CD4-positive, alpha-beta T cell treated with Interleukin-4 for 1 hour (primary cell): ENCODE measurements at places on chromosomes 5 and 9.
A peak's percentile ranks its signal among the peaks of the same experiment; 100 is the strongest.

DNA sequence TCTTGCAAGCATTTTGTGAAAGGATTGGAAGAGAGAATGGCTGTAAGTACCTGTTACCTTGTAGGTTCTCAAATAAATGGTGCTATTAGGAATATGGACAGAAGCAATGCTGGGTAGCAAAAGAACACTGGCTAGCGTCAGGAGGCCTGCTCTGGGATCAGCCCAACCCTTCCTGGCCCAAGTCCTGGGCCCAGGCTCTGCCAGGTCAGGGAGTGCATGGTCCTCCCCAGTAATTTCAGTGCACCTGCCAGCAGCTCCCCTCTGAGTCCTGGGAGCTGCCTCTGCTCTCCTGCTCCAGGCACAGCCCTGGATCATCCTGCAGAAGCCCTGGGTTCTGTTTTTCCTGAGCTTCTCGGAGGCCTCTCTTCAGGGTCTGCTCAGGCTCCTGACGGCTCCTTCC, 89.5 kb upstream of the ARAP3 start:
- DNase-seq: no peak

GRCh38 chr5:19928562-19929421, 59.2 kb downstream of the CDH18 start:
- DNase-seq: no peak

DNA sequence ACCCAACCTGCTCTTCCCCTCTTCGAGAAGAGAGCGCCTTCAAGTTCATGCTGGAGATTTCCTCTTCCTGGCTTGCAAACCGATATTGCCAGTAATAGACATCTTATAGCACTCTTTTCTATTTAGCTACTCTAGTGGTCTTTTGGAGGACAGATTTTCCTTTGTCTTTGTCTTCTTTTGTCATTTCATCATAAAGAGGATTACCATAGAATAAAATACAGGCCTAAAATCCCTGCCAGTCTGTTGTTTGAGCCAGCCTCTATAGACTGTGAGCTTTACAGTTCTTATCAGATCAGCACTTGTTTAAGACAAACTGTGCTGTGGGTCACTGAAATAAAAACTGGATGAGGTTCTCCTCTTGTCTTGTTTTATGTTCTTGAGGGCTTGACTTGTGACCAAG, 802.8 kb downstream of the NR2F1-AS1 start:
- DNase-seq: no peak

DNA sequence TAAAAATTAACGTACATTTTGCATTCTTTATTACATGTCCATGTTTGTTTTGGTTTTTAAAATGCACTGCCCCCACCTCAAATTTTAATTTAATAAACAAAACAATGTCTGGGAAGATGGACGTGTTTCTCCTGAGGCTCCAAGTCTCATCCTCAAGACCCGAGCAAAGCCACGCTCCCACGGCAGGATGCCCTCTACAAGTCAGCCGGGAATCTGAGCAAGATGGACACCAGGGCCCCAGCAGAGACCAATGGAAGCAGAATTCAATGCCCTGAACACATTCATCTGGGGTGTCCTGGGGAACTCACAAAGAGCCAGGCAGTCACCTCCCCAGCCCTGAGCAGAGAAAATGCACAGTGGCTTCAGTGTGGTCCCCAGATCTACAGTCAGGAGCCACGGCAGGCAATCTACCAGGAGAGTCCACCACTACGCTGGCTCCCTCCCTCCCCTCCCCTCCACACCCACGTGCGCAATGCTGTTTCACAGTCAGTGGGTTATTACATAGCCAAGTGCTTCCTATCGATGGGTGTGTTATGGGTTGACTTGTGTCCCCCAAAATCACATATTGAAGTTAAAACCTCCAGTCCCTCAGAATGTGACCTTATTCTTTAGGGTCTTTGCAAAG, 129.8 kb downstream of the ROR2 start:
- DNase-seq: no peak

DNA sequence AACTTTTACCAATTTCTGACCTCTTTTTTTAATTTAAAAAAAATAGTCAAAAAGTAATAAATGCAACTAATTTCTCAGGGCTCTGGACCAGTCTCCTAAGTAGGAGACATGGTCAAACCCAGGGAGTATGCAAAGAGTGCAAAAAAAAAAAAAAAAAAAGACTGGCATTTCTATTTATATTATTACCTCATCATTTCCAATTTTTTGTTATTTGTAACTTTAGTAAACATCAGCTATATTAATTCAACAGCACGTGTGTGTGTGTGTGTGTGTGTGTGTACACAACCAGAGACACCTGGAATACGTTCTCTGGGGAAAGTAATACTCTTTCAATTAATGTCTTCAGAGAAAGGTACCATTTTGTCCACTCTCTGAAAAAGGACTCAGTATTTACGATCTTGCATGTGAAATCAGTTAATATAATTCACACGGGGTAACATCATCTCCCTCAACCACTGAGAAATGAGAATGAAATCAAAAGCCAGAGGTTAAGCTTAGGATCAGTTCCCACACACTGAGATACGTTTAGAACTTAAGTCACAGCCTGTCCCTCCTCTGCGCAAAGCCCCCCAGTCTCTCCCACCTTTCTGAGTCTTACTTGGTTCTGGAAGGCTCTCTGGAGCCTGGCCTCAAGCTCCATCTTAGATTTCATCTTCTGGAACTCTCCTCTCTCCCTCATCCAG, 21.9 kb downstream of the ZNF608 start:
- DNase-seq: no peak

GRCh38 chr9:36276781-36277181, 18.5 kb upstream of the GNE start:
- DNase-seq: no peak

GRCh38 chr9:113567361-113568080, 104.0 kb downstream of the RGS3 start:
- DNase-seq: no peak

DNA sequence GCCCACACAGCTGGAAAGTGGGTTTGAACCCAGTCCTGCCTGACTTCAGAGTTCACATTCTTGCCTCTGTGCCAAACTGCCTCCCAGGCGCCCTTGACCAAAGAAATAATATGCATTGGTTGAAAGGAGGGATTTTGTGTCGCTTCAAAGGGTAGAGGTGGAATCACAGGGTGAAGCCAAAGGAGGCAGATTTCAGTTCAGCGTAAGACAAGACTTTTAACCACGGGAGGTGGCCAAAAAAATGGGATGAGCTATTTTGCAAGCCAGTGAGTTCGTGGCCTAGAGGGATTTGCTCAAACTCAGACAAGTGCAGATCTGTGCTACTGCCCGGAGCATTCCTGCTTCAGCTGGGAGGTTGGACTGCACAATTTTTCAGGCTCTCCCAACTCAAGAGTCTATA, 57.6 kb upstream of the RANBP3L start:
- no peak for DNase-seq

DNA sequence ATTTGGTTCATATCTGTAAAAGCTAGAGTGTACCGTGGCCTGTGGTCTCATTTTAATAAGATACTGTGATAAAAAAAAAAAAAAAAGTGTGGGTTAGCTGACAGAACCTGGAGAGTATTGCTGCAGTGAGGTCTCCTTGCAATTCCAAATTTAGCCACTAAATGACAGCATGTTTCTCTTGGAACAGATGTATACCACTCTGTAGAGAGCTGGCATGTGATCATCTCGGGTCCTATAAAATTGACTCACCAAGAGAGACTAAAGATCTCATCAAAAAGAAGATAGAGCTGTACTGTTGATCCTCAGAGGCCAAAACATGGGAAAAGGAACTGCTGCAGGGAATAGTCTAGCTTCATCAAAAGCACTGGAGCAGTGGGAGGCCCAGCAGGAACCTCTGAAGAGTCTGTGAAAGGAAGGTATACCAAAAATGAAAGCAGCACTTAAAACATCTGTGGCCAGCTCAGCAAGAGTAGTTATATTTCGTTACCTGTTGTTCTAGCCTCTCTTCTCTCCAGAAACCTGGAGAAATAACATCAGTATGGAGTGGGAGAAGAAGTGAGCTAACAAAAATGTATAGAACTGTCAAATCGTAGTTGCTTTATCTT, 826.8 kb downstream of the EFNA5 start:
- DNase-seq: no peak

- DNase-seq: no peak
Measured at GRCh38 chr5:167709625-167710024, 581.8 kb upstream of the WWC1 start.

GRCh38 chr5:153350175-153350883, 140.1 kb upstream of the GRIA1 start:
- DNase-seq: no peak

- no peak for DNase-seq
Measured at GRCh38 chr5:93573354-93574351, 7.4 kb downstream of the NR2F1-AS1 start.

DNA sequence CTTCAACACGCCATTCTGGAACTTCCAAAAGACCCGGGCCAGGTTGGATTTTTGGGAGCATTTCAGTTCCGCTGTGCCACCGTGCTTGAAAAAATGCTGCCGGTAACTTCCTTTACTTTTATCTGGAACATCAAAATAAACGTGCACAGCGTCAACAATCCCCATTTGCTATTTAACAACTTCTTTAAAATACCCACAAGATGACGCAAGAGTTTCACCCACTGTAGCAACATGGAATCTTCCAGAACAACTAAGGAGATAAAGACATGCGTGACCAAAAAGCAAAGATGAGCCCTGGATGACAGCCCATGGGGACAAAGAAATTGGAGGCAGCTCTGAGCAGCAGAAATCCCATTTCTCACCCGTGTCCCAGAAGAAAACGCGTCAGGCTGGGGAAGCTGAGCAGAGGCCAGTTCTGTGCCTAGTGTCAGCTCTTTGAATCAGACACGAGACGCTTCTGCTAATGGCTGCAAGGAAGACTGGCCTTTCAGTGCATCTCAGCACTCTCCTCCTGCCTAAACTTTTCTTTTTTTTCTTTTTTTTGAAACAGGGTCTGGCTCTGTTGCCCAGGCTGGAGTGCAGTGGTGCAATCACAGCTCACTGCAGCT, 61.3 kb downstream of the SECISBP2 start:
- no peak for DNase-seq

- no peak for DNase-seq
Measured at GRCh38 chr9:98570055-98570454, 138.7 kb downstream of the GABBR2 start.

GRCh38 chr9:137160054-137160425, 9.8 kb downstream of the LRRC26 start:
- DNase-seq: no peak

DNA sequence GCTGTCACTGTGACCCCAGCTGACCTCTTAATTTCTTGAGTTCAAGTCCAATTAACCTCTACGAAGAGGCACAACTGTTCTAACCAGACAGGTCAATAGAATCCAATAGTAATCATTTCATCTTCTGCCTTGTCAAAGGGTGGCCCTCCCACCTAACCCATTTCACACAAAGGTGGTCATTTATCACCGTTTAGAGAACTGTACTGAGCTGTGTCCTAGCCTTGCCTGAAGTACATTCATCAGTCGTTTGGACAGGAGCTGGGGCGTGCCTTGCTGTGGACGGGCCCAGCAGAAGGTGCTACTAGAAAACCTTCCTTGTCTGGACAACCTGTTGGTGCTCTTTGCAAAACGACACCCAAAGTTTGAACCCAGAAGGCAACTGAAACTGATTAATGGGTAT, 605.4 kb downstream of the ISL1 start:
- no peak for DNase-seq

DNA sequence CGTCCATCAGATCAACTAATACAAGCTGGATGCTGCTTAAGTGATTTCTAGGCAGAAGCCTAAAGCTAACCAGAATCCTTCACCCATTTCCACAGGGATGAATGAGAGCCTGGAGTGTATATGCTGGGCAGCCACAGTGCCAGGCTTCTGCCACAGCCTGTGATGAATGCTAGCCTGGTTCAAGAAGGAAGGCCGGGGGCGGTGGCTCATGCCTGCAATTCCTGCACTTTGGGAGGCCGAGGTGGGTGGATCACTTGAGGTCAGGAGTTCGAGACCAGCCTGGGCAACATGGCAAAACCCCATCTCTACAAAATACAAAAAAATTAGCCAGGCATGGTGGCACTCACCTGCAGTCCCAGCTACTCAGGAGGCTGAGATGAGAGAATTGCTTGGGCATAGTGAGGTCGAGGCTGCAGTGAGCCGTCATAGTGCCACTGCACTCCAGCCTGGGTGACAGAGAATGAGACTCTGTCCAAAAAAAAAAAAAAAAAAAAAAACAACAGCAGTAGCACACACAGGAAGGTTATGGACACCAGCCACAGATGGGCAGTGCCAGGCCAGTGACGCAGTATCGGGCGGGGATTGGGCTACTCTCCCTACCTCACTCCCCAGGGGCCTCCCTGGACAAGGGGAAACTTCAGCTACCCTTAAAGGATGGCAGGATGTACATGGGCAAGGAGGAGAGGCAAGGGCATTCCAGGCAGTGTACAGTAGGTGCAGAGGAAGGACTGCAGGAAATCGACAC, 23.1 kb upstream of the HMCN2 start:
- DNase-seq: no peak

- no peak for DNase-seq
Measured at GRCh38 chr5:135706474-135706873, 127.7 kb upstream of the CXCL14 start.

DNA sequence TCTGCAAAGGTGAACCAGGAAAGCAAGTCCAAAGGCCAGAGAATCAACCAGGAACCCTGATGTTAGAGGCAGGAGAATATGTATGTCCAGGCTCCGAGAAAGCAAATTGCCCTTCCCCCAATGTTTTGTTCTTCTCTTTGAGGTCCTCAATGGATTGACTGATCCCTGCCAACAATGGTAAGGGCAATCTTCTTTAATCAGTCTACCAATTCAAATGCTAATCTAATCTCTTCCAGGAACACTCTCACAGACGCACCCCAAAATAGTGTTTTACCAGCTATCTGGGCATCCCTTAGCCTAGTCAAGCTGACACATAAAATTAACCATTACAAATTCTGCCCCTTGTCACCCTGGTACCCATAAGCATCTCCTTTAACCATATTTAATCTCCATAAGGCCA, 398.0 kb downstream of the RAB3C start:
- no peak for DNase-seq

- no peak for DNase-seq
Measured at GRCh38 chr5:134594797-134595457, 37.7 kb downstream of the SAR1B start.

DNA sequence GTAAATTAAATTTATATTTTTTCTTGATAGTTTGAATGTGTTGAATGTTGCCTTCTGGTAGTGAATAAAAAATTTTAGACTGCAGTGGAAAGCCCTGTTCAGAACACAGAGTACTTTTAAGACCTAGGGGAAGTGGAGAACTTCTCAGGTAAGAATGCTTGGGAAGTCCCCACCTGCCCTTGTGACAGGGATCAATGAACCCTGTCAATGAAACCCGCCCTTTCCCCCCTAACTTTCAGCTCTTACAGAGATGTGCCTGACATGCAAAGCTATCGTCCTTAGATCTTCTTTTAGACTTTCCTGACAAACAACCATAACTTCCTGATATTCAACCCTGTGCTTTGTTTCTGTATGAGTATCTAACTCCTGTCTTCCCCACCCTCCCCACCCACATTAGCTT, 562.7 kb downstream of the TLE4 start:
- peak; percentile 71 for DNase-seq

GRCh38 chr9:89366711-89367110, 48.4 kb downstream of the SECISBP2 start:
- DNase-seq: no peak

- DNase-seq: no peak
Measured at GRCh38 chr5:103461243-103461642, 101.3 kb downstream of the NUDT12 start.
